Activated CD8-positive, alpha-beta T cell treated with anti-CD3 and anti-CD28 coated beads for 36 hours (primary cell): ENCODE measurements at places on chromosomes 7 and 10. TPM values are rescaled to one million over a fixed set of nuclear protein-coding genes. Genes with fewer than 3 reads are reported as not detected.

Gene TRA2A
- 86.5 TPM for total RNA-seq

Gene PAPOLB
- not detected for total RNA-seq

Gene CNNM1
- 1.2 TPM for total RNA-seq

Gene CALML3
- not detected for total RNA-seq

Gene SUN3
- total RNA-seq, result not detected

Gene AGAP5
- total RNA-seq, result 8.8 TPM

Gene PTPN12
- 10.0 TPM for total RNA-seq

Gene PTPRE
- total RNA-seq, result 22.3 TPM

Gene TUBB8
- not detected for total RNA-seq

Gene TCAF2
- total RNA-seq, result 36.4 TPM

Gene GRID2IP
- total RNA-seq, result 0.18 TPM

Gene C10orf105
- total RNA-seq, result 0.27 TPM

Gene TLL2
- total RNA-seq, result 0.09 TPM

Gene GBX1
- total RNA-seq, result not detected

Gene MYH16
- not detected for total RNA-seq

Gene RBP3
- not detected for total RNA-seq

Gene NPTX2
- not detected for total RNA-seq

Gene MBL2
- total RNA-seq, result not detected

Gene CPVL
- not detected for total RNA-seq

Gene GIMAP8
- 8.6 TPM for total RNA-seq

Gene HMX3
- 0.69 TPM for total RNA-seq

Gene ADCY1
- 0.02 TPM for total RNA-seq

Gene CPXM2
- not detected for total RNA-seq

Gene KAZALD1
- total RNA-seq, result 0.90 TPM

Gene PDZD8
- 16.2 TPM for total RNA-seq

Gene ACTR3C
- 2.9 TPM for total RNA-seq

Gene RGS10
- 207 TPM for total RNA-seq
